ENCODE measurements at places on chromosomes 2 and 18.

GRCh38 chr2:138607746-138608145 lies 106.2 kb downstream of the SPOPL start:
- no peak for DNase-seq

DNA sequence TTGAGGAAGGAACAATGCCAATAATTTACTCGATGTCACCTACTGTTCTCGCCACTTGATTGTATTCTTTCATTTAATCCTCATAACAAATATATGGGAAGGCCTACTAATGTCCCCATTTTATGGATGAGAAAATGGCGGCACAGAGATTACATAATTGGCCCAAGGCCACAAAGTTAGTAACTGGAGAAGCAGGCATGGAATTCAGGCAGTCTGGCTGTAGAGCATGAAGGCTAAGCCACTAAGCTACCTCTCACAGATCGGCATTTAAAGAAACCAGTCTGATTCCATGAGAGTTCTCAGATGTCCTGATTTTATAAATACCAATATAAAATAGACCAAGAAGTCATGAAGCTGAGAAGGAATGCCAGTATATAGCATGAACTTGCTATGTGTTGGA lies 121.8 kb upstream of the EPAS1 start:
- peak; percentile 34 for DNase-seq

- peak; percentile 98 for DNase-seq
Measured at GRCh38 chr2:223041527-223042109, 10.4 kb upstream of the KCNE4 start.

- DNase-seq = no peak
Measured at GRCh38 chr18:45110577-45111501, 430.2 kb downstream of the SETBP1 start.
